ENCODE measurements at places on chromosomes 16 and 17. TPM values are rescaled to one million over a fixed set of nuclear protein-coding genes. Genes with fewer than 3 reads are reported as not detected.

RDM1 gene
- 2.5 TPM for polyA plus RNA-seq

PEX12 gene
- 13.3 TPM for polyA plus RNA-seq

KRT17 gene
- polyA plus RNA-seq = 0.66 TPM

TAT gene
- 0.26 TPM for polyA plus RNA-seq

MYO15B gene
- polyA plus RNA-seq = 98.4 TPM

RPH3AL gene
- polyA plus RNA-seq = 5.7 TPM

CFAP97D1 gene
- 0.12 TPM for polyA plus RNA-seq

MTHFSD gene
- polyA plus RNA-seq = 20.5 TPM

EIF3CL gene
- 91.7 TPM for polyA plus RNA-seq

HBA2 gene
- polyA plus RNA-seq = 1,794 TPM

KRT27 gene
- polyA plus RNA-seq = not detected

RNF43 gene
- polyA plus RNA-seq = 0.92 TPM

CAVIN1 gene
- polyA plus RNA-seq = 30.9 TPM

RAD51D gene
- polyA plus RNA-seq = 19.7 TPM

VAT1L gene
- polyA plus RNA-seq = 161 TPM

TMC5 gene
- 0.38 TPM for polyA plus RNA-seq

FUS gene
- polyA plus RNA-seq = 673 TPM

MLKL gene
- 1.6 TPM for polyA plus RNA-seq

ACTG1 gene
- 3,154 TPM for polyA plus RNA-seq

UBE2I gene
- 118 TPM for polyA plus RNA-seq

OR1A1 gene
- 0.14 TPM for polyA plus RNA-seq

SNX20 gene
- polyA plus RNA-seq = 0.62 TPM

MYH2 gene
- 0.21 TPM for polyA plus RNA-seq

NPIPA2 gene
- not detected for polyA plus RNA-seq

KRT20 gene
- not detected for polyA plus RNA-seq

HAGH gene
- polyA plus RNA-seq = 97.6 TPM

CRYM gene
- polyA plus RNA-seq = 4.3 TPM

CDH8 gene
- polyA plus RNA-seq = 43.1 TPM

ZFP3 gene
- polyA plus RNA-seq = 16.1 TPM

LRRC75A gene
- polyA plus RNA-seq = 12.9 TPM

PPP1R1B gene
- polyA plus RNA-seq = 75.9 TPM

PYDC1 gene
- 0.86 TPM for polyA plus RNA-seq

GLIS2 gene
- 30.9 TPM for polyA plus RNA-seq
